ENCODE measurements at places on chromosomes 7 and 10.

- DNase-seq: no peak
Observed at GRCh38 chr10:100129424-100129823, 47.8 kb upstream of the CPN1 start.

GRCh38 chr10:113305871-113306270, 247.0 kb upstream of the HABP2 start:
- no peak for DNase-seq

DNA sequence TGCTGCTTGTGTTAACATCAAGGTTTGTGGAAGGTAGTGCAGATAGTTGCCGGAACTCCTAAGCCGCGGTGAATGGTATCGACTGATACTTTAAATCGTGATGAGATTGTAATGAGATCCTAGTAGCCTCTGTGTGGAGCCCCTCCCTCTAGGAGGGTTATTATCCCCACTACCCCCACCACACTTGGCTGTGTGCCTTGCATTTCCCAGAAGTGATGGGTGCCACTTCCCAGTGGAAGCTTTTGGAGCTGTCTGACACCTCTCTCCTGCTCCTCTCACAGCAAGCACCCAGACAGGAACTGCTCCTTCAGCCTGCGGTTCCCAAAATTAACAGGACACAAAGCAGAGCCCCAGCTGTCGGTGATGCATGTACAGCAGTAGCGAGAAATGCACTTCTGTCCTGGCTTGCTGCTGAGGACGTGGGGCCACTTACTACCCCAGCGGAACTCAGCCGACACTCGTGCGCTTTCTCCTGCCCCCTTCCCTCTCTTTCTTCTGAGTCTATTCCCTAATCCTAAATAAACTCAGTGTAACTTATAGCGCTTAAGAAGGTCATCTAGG, 52.5 kb downstream of the PRKAG2 start:
- no peak for DNase-seq

DNA sequence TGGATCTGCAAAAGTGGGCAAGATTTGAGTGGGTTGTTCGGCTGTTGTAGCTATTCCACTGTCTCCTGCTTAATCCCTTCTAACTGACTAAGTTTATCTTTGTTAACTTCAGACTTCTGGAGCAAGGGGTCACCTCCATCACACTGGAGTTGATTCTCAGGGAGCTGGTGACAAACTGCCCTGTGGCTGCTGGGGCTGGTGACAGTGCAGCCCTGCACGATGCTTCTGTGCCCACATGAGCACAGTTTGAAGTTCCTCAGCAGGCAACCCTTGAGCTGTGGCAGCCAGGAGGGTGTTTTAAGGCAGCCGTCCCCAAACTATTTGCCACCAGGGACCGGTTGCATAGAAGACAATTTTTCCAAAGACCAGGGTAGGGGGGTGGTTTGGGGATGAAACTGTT, 40.5 kb downstream of the ADRB1 start:
- DNase-seq: no peak

GRCh38 chr7:80088705-80089104, 45.9 kb upstream of the GNAI1 start:
- DNase-seq: no peak

DNA sequence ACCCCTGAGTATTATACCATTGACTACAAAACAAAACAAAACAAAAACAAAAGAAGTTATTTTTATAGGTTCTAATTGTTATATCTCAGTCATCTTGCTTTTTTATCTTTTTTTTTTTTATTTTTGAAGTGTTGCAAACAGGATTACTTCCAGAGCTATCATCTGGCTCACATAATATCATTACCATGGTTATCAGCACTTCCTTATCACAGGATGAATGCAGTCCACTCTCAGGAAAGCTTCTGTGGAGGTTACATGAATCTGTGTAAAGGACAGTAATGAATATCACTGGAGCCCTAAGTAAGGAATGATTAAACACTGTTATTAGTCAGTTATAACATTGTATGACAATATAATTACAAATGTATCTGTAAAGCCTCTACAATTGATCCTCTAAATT, 451.5 kb downstream of the PLXDC2 start:
- DNase-seq: no peak

DNA sequence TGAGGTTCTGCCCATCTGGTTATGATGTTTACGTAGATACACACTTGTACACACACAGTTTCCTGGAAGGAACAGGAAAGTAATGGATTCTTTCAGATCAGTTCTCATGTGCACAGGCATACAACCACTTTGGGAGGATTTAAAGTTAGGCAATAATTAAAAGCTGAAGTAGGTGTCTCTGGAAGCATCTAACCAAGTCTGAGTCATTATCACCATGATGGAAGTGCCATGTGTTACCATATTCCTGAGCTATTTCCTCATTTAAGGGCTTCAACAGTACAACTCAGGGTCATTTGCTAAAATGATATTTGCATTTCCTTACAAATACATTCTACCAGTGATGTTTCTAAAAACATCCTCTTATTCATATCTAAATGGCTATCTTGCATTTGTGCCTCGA, 41.4 kb upstream of the BET1 start:
- DNase-seq: no peak

GRCh38 chr7:86158111-86158510, 485.6 kb upstream of the GRM3 start:
- DNase-seq: no peak

GRCh38 chr7:28570113-28570969, 158.0 kb downstream of the CREB5 start:
- no peak for DNase-seq

DNA sequence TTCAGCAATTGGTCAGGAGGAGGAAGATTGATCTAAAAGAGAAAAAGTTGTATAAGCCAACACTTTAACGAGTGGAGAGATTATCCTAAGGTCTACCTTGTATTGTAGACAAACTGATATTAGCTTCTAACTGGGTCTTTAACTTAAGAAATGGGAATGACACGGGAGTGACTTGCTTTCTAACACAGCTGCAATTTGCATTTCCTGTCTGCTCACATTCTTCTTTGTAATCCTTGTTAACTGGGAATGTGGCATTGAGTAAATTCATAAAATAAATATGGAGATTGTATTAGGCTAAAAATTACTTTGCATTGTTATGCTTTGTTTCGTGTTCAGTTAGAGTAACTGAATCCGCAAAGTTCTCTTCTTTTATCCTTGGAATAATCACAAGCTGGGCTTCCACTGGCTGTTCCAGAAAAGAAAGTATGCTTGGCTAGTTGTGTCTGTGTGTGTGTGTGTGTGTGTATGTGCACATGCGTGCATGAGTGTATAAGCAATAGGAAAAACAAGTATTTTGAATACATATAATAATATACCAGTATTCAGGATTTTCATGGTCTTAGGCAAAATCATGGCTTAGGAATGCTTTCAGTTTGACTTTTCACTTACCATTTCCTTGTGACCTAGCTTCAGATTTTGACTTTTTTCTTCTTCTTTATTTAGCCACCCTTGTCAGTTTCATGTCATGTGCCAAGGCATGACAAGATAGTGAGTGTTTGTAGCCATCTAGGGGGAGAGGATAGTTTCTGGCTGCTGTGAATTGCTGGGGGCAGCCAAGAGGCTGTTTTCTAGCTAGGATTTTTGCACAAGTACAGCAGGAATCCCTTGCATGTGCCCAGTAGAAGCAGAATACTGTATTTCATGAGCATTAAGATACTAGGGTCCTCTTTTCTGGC, 54.5 kb upstream of the FZD8 start:
- no peak for DNase-seq

DNA sequence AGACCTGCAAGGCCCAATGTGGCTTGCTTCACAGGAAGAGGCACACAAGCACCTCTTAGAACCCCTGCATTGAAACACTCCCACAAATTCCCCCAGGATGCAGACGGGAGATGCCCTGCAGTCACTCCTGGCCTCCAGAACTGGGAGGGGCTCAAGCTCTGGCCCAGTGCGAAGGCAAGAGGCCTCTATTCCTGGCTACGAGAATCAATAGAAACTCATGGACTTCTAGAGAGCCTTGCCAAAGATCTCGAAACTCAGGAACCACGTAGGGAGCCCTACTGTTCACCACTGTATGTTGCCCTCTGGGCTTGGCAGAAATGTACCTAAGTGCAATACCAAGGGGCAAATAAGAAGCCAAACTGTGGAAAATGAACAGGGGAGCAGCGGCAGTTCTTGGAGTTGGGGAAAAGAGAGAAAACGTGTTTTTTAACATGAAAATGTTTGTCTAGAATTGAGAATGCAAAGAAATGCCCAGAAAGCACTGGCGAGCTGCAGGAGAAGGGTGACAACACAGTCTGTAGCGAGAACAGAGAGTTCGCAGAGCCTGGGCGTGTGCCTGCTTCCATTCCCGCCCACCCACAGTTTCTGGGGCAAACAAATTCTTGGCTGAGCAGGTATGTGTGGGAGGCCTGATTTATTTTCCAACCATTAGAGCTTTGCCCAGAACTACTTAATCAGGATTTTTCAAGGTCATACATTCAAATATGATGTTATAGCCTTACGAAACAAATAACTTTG, 260.5 kb upstream of the KLF14 start:
- DNase-seq: no peak

GRCh38 chr10:97003804-97004201, 171.7 kb downstream of the LCOR start:
- no peak for DNase-seq

- no peak for DNase-seq
Observed at GRCh38 chr10:8456386-8456785, 401.9 kb downstream of the GATA3 start.

Measured in NCI-H1092 (cell line).